Fibroblast of the aortic adventitia (primary cell): ENCODE measurements at places on chromosomes 6 and 20. TPM values are rescaled to one million over a fixed set of nuclear protein-coding genes. Genes with fewer than 3 reads are reported as not detected.

The TMEM170B gene
- total RNA-seq, result 1.4 and 2.5 TPM in 2 replicates

The CYP21A2 gene
- 0.09 and 1.3 TPM in 2 replicates for total RNA-seq

The BYSL gene
- total RNA-seq, result 4.2 and 14.2 TPM in 2 replicates

The GSTA2 gene
- total RNA-seq, result not detected in 2 replicates

The HLA-DPA1 gene
- 0.18 and 1.8 TPM in 2 replicates for total RNA-seq

The TNF gene
- not detected in 2 replicates for total RNA-seq

The NDUFAF4 gene
- total RNA-seq, result 19.3 and 22.2 TPM in 2 replicates

DNA sequence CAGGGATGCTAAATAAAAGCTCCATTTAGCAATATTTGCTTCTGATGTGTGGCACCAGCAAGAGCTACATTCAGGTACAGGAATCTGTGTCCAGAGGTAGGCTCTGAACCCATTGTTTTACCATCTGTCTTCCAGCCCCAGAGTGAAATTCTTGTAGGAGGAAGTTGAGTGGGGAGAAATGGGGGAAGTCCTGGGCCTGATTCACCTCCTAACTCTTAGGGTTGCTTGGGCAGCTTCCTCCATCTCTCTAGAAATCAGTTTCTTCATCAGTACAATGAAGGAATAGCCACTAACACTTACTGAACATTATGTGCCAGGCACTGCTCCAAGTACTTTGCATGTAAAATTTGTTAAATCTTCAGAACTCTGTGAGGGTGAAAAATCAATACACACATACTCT, 35.1 kb upstream of the TSPYL1 start:
- no peak for DNase-seq

GRCh38 chr6:26252077-26252472, 112.9 kb upstream of the BTN3A2 start:
- no peak for DNase-seq

DNA sequence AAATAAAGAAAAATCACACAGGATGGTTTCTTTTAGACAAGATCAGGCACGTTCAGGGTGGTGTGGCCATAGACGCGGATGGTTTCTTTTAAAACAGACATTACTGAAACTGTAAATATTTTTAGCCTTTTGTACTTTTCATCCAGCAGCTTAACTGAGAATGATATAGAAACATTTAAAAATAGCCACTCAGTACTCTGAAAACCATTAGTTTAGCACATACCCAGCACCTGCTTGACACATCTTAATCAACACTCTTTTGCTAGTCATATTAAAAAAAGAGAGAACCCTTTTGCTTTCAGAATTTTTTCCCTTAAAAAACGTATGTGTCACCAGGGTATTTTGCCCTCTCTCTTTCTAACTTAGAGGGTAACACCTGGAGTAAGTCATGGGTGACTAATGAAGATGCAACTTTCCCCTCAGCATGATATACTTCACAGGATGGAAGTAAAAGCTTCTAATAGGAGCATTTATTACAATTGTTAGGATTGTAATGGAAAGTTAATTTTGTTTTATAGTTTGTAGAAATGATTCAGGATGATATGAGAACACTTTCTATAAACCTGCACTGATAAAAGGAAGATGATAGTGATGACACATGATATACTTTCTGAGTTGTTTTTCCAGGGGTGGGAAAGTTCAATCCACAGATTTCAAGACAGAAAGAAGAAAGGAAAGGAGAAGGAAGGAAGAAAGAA, 45.2 kb downstream of the BACH2 start:
- DNase-seq, result no peak

GRCh38 chr6:54002116-54002515, 109.1 kb upstream of the MLIP start:
- DNase-seq, result no peak

DNA sequence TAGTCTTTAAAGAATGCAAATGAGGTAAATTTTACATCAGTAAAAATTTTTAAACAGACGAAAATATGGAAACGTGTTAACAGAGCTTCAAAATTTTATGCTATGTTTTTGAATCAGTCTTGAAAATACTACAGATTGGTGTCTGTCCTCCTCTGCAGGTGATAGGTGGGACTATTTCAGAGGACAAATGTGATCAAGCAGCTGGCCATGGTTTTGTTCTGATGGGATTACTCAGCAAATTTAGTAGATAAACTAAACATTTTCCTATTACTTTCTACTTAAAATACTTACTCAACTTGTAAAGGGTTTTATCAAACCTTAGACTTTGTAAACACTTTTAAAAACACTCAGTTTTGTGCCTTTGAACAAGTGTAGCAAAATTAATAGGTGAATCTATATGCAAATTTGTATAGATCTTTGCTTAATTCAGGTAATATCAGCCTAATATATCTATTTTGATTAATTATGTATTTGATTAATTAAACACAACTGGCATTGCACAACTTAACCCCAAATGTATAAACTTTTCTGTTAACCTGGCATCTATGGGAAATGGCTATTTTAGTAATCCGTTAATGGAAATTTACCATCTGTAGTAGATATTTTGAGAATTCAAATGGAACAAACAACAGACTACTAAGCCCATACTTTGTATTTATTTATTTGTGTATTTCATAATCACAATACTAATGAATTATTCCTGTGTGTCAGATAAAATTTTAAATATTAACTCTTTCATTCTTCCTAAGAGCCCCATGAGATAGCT, 22.5 kb downstream of the ADGRB3 start:
- DNase-seq, result no peak

DNA sequence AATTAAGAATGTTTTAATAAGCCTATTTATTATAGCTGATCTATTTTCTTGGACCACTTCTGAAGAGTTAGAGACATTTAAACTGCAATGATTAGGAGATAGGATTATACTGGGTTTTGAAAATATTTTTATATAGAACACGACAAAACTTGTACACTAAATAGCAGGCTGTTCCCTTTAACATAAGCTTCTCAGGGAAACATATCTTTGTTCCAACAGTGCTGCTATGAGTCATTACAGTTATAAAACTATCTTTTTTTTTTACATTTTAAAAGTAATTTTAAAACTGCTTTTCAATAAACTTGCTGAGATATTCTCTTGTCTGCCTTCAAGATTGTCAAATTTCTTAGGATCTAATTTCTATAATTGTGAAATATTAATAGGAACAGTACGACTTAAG, 389.1 kb downstream of the ARHGAP18 start:
- peak; percentile 20 for DNase-seq

- no peak for DNase-seq
These were observed 97.4 kb upstream of the IFNGR1 start for GRCh38 chr6:137316626-137317025.

DNA sequence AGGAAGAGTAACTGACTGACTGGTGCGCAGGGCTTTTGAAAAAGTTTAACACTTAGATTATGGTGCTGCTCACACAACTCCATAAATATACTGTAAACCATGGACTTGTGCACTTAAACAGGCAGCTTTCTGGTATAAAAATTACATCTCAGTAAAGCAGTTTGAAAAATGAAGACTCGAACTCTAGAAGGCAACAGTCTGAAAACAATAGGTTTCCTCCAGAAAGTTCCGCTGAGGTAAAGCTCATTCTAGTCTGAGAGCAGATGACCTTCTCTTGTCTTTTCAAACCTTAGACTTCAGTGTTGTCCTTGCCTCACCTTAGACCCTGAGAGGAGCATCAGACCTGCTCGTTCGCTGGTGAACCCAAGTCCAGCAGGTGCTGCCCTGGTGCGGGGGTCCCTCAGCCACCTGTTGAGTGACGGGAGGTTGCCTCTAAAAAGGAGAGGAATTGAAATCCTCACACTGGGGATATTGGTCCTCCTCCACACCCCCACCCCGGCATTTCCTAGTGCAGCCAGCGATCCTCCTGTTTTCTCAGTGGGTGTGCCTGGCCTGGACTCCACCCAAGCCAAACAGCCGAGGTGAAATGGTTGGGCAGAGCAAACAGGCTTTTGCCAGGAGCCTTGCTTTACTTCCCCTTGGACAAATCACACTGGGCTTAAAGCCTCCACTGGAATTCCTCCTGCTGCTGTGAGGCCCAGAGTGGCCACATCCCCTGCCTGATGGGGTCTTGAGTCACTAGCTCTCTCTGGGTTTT, 14.7 kb upstream of the PYGB start:
- peak; percentile 92 for DNase-seq

DNA sequence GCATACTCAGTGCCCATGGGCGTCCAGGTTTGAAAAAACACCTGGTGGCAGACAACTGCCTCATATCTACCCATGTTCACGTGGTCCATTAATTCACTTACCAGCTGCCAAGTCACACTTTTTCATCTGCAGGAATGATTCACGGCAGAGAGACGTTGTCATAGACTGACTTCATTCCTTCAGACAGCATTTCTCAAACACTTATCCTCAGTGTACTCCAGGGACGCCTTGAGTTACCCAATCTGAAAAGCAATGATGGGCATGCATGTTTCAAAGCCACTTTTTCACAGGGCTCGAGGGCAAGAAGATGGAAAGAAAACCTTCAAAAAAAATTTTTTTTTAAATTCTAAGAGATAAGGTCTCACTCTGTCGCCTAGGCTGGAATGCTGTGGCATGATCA, 6.0 kb downstream of the MMP24OS start:
- peak; percentile 33 for DNase-seq

GRCh38 chr6:87922947-87923330, 124.7 kb upstream of the SPACA1 start:
- no peak for DNase-seq
